ENCODE measurements at places on chromosomes 6 and 20. TPM values are rescaled to one million over a fixed set of nuclear protein-coding genes. Genes with fewer than 3 reads are reported as not detected.

OSBPL2 gene
- total RNA-seq, result 29.9 TPM

LYRM4 gene
- 48.6 TPM for total RNA-seq

SLC25A27 gene
- total RNA-seq, result 1.3 TPM

HLA-DMA gene
- total RNA-seq, result 15.9 TPM

CCR6 gene
- not detected for total RNA-seq

TREM2 gene
- total RNA-seq, result not detected

TEAD3 gene
- total RNA-seq, result 1.8 TPM

MCHR2 gene
- not detected for total RNA-seq

BTNL2 gene
- total RNA-seq, result not detected

SIRPD gene
- not detected for total RNA-seq

GRCh38 chr6:166194914-166195859 is 27.5 kb upstream of the TBXT start:
- no peaks in the 10 kb centered on the region for H3K36me3 ChIP-seq
- H3K27ac ChIP-seq, result no peak overlapping the region
- DNase-seq, result no peak
- peaks cover 2% of the 10 kb centered on the region for H3K27me3 ChIP-seq
- no peaks in the 10 kb centered on the region for H3K4me1 ChIP-seq

GRCh38 chr6:56375806-56376205 is 128.4 kb upstream of the COL21A1 start:
- no peaks in the 10 kb centered on the region for H3K27me3 ChIP-seq
- H3K4me3 ChIP-seq, result no peak overlapping the region
- no peak for DNase-seq
- H3K4me1 ChIP-seq, result peaks cover 3% of the 10 kb centered on the region
- no peak overlapping the region for H3K27ac ChIP-seq

DNA sequence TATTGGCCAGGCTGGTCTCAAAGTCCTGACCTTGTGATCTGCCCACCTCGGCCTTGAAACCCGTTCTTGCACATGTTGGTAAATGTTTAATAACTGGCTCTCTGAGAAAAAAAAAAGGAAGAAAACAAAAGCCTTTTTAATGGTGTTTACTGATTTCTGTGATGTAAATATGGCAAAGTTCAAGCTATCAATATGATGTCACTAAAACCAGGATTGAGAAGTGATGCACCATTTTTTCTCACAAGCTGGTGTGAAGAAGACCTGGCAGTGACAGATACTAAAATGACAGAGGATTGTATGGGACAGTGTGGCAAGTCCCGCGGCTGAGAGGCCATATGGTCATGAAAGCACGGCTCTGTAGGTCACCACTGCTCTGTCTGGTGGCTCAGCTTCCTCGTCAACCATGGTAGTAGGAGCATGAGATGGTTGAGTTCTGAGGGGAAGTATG is 196.3 kb upstream of the SUPT3H start:
- H3K36me3 ChIP-seq, result peaks cover 12% of the 10 kb centered on the region
- no peak for DNase-seq
- no peaks in the 10 kb centered on the region for H3K27me3 ChIP-seq
- H3K4me1 ChIP-seq, result peaks cover 34% of the 10 kb centered on the region

- no peaks in the 10 kb centered on the region for H3K27me3 ChIP-seq
- no peak overlapping the region for H3K27ac ChIP-seq
- H3K4me3 ChIP-seq, result no peak overlapping the region
- no peak for DNase-seq
Measured at GRCh38 chr20:10626896-10627295, 46.9 kb downstream of the JAG1 start.

- no peak for DNase-seq
- H3K27me3 ChIP-seq, result peaks cover 7% of the 10 kb centered on the region
- no peak overlapping the region for H3K4me3 ChIP-seq
- no peak overlapping the region for H3K27ac ChIP-seq
- H3K4me1 ChIP-seq, result peaks cover 17% of the 10 kb centered on the region
Measured at GRCh38 chr6:35014341-35014740, 125.3 kb downstream of the ANKS1A start.

GRCh38 chr6:149330133-149330532 is 12.6 kb downstream of the TAB2 start:
- no peaks in the 10 kb centered on the region for H3K27me3 ChIP-seq
- peak overlapping the region; percentile 65 for H3K27ac ChIP-seq
- no peak overlapping the region for H3K4me3 ChIP-seq
- peaks cover 74% of the 10 kb centered on the region for H3K4me1 ChIP-seq
- peaks cover 52% of the 10 kb centered on the region for H3K36me3 ChIP-seq

GRCh38 chr6:71510856-71511255 is 222.2 kb downstream of the OGFRL1 start:
- DNase-seq, result no peak
- no peak overlapping the region for H3K4me3 ChIP-seq
- no peaks in the 10 kb centered on the region for H3K36me3 ChIP-seq
- H3K27ac ChIP-seq, result no peak overlapping the region

DNA sequence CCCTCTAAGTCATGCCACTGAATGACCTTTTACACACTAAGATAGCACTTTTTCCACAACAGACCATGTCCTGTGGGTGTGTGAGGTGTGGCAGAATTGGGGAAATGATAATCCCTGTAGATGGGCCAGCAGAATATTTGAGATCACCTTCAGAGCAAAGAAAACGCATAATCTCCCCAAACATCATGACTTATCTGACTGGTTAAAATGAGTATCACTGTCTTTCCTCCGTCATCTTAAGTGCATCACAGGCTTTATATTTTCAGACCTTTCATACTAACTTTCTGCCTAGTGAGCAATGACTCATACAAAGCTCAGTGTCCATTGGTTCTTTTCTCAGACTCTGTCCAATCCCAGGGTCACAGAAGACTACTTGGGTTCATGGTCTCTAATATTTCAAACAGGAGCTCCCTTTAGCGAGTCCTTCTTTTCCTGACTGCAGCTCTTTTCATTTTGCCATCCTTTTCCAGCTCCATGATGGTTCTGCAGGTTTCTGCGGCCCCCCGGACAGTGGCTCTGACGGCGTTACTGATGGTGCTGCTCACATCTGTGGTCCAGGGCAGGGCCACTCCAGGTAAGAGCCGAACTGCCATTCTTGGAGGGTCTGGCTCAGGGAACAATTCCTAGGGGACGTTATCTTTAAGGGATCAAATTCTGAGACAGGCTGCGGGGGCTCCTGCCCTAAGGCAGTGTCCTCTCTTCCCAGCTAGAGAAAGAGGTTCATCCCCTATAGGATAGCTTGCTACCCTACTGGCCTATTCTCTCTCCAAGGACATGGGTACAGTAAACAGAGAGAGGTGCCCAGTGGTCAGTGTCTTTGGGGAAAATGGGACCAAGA is at the start of gene HLA-DPB1:
TSS of gene HLA-DPB1 (plus strand) at position 423 of the 838 bp plus-strand sequence. CDS start at position 475, 52 bp downstream.
- H3K27ac ChIP-seq, result peak within 1 kb of the TSS; percentile 71
- peaks cover 45% of the 10 kb centered on the region for H3K4me1 ChIP-seq
- H3K36me3 ChIP-seq, result peaks cover 3% of the 10 kb centered on the region
- peak; percentile 26 for DNase-seq

DNA sequence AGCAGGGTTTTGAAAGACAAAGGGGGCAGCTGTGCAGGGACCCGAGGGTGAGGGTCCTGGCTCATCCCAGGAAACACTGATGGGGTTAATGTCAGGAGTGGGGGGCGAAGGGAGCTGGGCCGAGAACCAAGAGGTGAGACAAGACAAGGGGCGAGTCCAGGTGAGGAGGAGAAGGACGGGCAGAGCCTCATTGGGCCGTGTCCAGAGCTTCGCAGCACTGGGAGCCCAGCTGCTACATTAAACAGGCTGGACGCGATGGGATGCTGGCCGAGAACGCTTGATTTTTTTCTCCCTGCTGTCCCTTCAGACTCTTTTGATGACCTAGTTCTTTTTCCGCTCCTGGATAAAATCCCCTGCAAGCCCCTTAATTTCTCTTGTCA is 172.8 kb upstream of the SNX9 start:
- peaks cover 10% of the 10 kb centered on the region for H3K36me3 ChIP-seq
- no peak for DNase-seq
- peaks cover 12% of the 10 kb centered on the region for H3K4me1 ChIP-seq

DNA sequence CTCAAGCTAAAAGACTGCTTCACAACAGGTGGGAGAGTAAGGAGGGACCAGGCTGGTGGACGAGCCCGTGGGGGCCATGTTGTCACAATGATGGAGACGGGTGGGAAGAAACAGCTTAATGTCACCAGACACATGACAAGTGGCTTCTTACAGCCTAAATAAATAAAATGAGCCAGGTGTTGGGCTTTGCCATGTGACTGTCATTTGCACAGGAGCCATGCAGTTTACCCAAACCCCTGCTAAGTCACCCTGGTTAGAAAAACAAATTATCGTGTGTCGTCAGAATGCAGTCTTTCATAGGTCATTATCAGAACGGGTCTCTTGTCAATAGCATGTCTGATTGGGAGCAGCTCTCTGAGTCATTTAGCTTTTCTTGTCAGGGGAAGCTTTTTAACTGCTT is 18.5 kb downstream of the BTBD3 start:
- no peak overlapping the region for H3K27ac ChIP-seq
- H3K4me1 ChIP-seq, result no peaks in the 10 kb centered on the region
- H3K36me3 ChIP-seq, result no peaks in the 10 kb centered on the region
- no peaks in the 10 kb centered on the region for H3K27me3 ChIP-seq

DNA sequence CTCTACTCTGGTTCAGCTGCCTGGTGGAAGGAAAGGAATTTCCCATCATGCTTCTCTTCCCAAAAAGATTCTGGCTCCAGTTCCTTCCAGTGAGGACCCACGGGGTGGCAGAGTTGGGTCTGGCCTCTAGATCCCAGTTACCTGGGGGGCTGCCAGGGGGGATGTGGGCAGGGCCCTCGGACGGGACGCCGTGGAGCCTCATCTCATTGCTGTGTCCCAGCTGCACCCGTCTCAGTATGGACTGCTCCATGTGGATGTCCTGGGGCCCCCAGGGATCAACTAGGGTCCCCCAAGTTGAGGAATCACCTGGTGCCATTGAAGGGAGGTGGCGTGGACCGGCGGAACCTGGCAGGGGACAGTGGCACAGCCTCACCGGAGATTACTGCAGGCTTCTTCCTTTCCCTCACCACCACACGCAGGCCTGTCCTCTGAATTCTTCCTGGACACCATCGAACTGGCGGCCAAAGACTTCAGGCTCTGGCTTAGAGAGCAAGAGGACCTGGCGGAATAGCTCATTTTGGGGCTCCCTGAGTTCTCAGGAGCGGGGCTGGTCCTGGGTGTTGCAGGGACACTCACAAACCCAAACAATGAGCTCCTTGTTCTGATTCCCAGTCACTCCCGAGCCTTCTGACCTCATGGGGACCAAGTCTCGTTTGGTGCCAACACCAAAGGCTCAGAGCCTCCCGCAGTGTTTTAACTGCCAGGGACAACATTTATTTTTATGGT is 8.5 kb downstream of the ZBP1 start:
- H3K27me3 ChIP-seq, result peaks cover 19% of the 10 kb centered on the region
- DNase-seq, result no peak
- no peak overlapping the region for H3K27ac ChIP-seq
- H3K4me1 ChIP-seq, result no peaks in the 10 kb centered on the region
- H3K4me3 ChIP-seq, result no peak overlapping the region
- peaks cover 8% of the 10 kb centered on the region for H3K36me3 ChIP-seq

DNA sequence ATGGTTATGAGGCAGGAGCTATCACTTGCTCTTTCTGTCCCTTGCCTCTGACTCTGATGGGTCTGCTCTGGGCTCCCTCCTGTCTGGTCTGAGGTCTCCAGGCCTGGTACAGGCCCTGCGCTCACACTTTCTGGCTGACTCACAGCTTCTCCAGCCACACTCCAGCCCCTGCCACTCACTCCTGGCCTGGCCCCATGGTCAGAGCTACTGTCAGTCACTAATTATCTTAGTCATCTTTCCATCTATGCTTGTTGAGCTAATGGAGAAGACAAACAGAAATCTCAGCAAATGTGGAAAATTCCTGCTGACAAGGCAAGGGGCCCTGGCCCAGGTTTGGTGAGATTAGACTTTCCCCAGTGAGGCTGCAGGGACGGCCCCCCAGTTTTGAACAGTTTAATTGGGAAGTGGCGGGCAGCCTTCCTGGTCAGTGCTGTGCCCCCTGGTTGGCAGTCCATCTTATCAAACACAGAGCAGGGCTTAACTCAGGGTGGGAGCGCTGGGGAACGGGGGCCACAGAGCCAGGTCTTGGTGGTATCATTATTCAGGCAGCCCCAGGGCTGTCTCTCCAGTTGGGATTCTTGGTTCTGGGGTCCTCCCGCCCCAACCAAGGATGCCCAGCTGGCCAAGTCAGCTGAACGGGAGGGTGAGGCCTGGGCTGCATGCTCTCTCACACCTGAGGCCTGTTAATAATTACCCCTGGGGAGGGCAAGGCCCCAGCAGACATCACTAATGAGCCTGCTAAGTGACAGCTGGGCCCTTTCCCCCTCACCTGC is 63.4 kb downstream of the VEGFA start:
- no peak overlapping the region for H3K27ac ChIP-seq
- H3K4me1 ChIP-seq, result no peaks in the 10 kb centered on the region
- no peak overlapping the region for H3K4me3 ChIP-seq
- H3K36me3 ChIP-seq, result no peaks in the 10 kb centered on the region

DNA sequence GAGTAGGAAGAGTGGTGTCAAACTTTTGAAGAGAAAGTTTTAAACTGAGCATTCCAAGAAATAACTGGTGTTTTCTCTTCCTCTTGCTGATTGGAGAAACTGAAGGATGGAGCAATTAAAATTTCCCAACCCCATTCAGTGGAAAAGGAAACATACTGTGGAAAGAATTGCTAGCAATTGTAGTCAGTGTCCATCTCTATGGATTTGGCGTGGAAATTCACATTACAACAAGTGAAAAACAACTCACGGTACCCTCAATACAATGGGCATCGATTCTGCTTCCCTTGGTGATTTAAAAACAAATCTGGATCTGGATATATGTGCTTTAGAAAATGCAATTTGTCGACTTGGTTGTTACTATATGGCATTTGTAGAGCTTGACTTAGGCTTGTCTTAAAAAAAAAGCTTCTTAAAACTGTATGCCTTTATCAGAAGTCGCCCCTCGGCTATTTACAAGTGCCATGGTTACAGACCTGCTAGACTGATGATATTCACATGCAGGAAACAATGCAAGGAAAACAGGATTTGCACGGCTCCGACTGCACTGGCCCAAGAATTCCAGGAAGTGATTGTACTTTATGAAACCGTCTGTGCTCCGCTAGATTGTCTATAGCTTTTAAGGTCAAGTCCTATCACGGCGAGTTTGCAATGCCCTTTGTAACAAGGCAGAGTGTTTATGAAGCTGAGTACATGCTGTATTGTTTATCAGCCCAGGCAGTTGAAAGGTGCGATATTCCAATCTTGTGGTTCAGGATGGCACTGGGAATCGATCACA is 131.7 kb upstream of the PHACTR1 start:
- no peaks in the 10 kb centered on the region for H3K36me3 ChIP-seq
- H3K27ac ChIP-seq, result no peak overlapping the region
- H3K4me3 ChIP-seq, result no peak overlapping the region

DNA sequence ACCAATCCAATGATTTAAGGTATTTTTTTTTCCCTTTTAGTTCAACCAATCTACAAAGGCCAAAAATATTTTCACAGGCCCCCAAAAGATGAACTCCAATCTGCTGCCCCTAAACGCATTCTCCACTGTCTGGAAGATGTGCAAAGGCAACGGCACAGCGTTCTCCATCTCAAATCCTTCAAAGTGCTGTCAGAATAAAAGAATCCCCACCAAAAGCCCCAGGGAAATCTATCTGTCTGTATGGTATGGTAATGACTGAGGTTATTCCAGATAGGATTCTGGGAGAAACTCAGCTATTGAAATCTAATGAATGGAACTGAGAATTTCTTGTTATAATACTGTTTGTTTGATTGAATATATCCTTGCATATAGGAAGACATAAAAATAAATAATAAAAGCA is 217.8 kb upstream of the CCN2 start:
- H3K27ac ChIP-seq, result no peak overlapping the region
- no peak for DNase-seq
- no peaks in the 10 kb centered on the region for H3K4me1 ChIP-seq

Measured in activated T-helper 2 cell treated with anti-CD3 and anti-CD28 coated beads, Interferon-gamma antibody, Interleukin-2, Interleukin-4, amounts not matched to agents 10 μg/mL and 5 μg/mL and 100 μg/mL, durations not matched to agents 14 hours and 24 hours and 36 hours (primary cell).